Stimulated activated CD4-positive, alpha-beta T cell treated with anti-CD3 and anti-CD28 coated beads, Interleukin-4, amount 100 ng/mL, for 4 hours (primary cell): ENCODE measurements at places on chromosomes 6 and 20.
A peak's percentile ranks its signal among the peaks of the same experiment; 100 is the strongest.

GRCh38 chr20:57594092-57594951 lies 25.9 kb downstream of the ZBP1 start:
- DNase-seq = no peak

- no peak for DNase-seq
Measured at GRCh38 chr6:50070101-50070500, 20.4 kb upstream of the DEFB112 start.

DNA sequence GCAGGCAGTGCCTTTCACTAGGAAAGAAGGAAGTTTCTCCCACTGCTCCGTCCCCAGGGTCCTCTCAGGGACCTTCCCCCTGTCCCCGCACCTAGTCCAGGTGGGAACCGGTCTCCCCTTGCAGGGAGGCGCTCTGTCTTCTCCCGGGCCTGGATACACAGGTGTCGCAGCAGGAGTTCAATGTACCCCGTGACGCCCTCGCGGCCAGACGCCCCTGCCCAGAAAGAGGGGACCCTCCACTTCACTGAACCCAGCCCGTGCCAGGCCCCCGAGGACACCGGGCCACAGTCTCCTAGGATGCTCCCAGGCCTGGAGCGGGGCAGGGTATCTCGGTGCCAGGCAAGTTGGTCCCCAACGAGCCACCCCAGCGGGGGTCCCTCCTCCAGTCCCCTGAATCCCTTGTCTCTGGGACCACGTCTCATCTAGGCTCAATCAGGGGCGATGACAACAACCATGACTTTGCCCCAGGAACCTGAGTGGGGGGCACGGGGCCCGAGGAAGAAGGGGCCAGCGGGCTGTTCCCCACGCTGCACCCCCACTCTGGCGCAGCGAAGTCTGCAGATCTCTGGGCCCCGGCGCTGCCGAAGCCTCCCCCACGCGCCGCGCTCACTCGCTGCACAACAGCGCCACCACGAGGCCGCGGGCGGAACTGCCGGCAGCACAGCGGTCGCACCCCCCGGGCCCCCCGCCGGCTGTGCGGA lies 103.0 kb downstream of the EDN3 start:
- peak; percentile 62 for DNase-seq

GRCh38 chr6:7077856-7078255 lies 29.9 kb upstream of the RREB1 start:
- DNase-seq = no peak

DNA sequence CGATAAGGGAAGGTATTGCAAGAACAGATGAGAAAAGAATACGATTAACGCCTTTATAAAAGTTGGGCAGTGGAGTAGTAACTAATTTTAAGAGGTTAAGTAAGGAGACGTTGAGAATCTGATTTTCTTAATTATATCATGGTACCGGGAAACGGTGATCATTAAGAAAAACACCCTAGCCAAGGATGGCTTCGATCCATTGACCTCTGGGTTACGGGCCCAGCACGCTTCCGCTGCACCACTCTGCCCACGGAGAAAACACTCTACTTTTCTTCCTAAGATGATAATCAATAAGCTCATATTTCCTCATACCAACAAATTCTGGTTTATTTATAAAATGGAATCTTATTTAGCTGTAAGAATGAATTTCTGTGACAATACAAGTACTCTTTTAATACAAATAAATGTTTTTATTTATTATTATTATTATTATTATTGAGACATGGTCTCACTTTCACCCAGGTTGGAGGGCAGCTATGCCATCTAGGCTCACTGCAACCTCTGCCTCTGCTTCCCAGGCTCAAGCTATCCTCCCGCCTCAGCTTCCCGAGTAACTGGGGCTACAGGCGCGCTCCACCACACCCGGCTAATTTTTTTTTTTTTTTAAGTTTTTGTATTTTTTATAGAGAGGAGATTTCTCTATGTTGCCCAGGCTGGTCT lies 8.3 kb downstream of the POM121L2 start:
- no peak for DNase-seq

DNA sequence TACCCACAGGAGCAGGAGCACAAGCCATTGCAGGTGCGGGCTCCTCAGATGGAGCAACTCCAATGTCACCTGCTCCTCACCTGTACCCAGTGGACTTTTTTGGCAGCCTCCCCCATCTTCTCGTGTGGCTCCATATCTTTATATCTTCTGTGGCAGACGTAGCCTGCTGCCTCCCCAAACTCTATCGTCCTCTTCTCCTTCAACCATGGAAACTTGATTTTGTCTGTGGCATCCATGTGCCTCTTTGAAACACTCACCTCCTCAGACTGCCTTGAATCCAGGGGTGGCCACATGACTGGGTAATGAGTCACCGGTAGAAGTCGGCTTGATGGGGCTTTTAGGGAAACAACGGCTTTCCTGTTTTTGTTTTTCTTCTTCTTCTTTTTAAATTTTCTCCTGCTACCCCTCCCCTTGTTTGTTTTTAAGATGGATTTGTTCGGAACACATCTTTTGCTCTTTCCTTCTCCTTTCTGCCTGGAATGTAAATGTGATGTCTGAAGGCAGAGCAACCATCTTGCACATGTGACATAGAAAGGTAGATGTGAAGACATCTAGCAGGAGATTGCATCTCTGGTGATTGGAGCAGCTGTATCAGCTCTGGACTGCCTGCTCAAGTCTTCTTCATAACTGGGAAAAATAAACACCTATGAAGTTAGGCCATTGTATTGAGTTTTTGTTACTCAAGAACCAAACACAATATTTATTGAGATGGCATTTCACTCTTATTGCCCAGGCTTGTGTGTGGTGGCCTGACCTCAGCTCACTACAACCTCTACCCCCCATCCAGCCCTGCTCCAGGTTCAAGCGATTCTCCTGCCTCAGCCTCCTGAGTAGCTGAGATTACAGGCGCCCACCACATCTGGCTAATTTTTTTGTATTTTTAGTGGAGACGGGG lies 69.9 kb upstream of the DDR1 start:
- no peak for DNase-seq

GRCh38 chr20:19249106-19249879 lies 36.9 kb downstream of the SLC24A3 start:
- no peak for DNase-seq
